ENCODE measurements at places on chromosomes 13 and 19. TPM values are rescaled to one million over a fixed set of nuclear protein-coding genes. Genes with fewer than 3 reads are reported as not detected.

Gene TEX101
- not detected for total RNA-seq

Gene ANKRD24
- 0.16 TPM for total RNA-seq

Gene C1QTNF9
- total RNA-seq: not detected

Gene ATP12A
- total RNA-seq: not detected

Gene ZNF426
- 4.6 TPM for total RNA-seq

Gene CEACAM16
- not detected for total RNA-seq

Gene USHBP1
- not detected for total RNA-seq

Gene P2RY11
- 18.4 TPM for total RNA-seq

Gene SPINT2
- total RNA-seq: 748 TPM

- peak; percentile 86 for DNase-seq
Observed at GRCh38 chr19:50679177-50680125, 30.2 kb downstream of the C19orf81 start.

DNA sequence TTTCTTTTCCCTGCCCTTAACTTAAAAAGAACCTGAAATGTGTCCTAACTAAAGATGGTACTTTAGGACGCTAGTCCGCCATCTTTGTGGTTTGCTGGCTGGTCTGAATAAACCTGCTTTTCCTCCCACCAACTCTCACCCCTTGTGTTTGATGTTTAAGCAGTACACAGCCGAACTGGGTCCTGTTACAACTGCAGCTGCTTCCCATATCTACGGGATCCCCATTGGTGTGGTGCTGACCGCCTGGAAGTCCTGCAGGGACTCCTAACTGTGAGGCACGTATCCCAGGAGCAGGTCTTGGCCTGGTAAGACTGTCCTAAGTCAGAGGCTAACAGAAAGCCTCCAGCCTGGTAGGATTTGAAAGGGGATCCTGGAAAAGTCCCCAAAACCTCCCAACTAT is 40.9 kb upstream of the VSTM2B start:
- no peak for DNase-seq

- no peak for DNase-seq
Observed at GRCh38 chr19:7994928-7995809, 10.3 kb downstream of the ELAVL1 start.

DNA sequence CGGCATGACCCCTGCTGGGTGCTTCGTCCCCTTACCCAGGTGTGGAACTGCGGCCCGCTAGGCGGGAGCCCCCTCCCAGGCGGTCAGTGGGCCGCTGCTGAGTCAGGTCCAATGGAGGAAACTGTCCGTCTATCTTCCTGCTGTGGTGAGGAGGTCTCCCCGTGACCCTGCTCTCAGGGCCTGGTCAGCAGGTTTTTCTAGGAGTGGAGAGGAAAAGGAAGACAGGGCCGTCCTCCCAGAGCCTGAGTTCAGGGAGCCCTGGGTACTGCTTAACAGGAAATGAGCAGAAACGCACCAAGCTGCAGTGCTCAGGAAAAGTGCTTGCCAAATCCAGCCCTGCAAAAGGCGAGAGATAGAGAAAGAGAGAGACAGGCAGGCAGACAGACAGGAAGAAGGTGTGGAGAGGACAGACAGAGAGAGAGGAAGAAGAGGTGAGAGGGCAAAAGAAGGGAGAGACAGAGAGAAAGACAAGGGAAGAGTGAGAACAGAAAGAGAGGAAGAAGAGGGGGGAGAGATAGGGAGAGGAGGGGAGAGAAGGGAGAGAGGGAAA is 10.3 kb downstream of the SH3GL1 start:
- DNase-seq: no peak

DNA sequence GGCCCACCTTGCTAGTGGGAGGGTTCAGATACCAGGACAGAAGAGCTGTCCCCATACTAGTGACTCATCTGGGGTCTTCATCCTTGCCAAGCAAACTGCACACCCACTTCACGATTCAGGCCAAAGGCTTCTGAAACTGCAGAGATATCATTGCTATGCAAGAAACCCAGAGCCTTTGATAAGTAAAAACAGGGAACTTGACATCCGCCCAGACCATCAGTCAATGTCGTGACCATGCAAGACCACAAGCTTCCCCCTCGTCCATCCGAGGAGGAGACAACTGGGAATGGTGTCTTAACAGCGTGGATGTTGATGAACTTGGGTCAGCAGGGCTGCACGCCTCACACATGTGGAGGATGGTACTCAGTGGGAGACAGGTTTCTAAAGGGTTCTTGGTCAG is 58.0 kb downstream of the ABCC4 start:
- no peak for DNase-seq

GRCh38 chr13:102879793-102880499 is 34.1 kb downstream of the ERCC5 start:
- DNase-seq: no peak

- DNase-seq: no peak
Observed at GRCh38 chr19:21052902-21053301, 29.1 kb upstream of the ZNF714 start.

DNA sequence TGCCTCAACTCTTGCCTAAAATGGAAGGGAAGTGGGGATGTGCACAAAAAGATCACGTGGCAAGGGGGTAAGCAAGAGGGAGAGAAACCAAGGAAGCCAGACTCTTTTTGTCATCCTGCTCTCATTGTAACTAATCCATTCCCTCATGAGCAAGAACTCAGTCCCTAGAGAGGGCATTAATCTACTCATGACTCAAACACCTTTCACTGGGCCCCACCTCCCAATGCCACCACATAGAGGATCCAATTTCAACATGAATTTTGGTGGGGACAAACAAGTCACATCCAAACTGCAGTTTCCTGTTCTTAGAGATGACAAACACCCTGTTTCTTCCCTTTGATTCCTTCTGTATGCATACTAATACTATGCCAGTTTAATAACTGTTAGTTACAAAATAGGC is 11.2 kb upstream of the CHST8 start:
- no peak for DNase-seq

DNA sequence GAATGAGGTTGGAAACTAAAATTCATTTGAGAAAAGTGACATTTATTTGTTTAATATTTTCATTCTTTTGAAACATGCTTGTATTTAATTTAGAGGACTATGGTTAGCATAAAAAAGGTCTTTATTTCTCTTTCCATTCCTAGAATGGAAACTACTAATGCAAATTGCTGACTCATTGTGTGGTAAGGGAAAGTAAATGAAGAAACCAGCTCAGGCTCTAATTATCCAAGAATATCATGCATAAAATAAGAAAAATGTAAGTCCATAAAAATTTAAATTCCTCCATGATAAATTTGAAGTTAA is 777.0 kb upstream of the SLITRK1 start:
- no peak for DNase-seq

DNA sequence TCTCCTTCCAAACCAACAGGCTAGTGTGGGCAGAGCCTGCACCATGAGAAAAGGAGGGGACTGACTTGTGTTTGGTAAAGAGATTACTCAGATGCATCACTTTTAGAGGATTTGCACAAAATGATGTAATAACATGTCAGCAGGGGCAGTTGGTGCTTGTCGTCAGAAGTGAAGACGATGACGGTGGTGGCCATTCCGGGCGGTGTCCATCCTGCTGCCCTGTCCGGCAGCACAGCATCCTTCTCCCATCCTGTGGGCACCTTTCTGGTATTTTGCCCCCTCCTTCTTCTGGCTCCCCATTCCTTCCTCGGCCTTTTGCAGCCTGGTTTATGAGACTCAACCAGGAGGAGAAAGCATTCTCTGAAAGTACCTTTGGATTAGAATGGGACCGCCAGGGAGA is 160.1 kb downstream of the TEX29 start:
- no peak for DNase-seq

DNA sequence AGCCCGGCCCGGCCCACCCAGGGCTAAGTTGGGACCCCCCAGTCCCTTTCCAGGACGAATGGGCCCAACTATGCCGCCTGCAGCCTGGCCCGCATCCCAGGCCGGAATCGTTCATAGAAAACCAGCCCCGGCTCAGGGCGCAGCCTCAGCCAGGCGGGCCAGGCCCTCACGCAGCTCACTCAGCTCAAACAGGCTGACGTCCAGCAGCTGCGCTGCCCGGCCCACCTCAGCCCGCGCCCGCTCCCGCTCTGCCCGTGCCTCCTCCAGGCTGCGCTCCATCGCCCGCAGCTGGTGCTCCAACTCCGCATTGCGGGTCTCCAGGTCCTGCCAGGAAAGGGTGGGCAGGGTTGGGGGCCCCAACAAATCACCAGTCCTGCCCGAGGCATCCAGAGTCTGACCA is 9.8 kb downstream of the DDX49 start:
- DNase-seq: no peak

DNA sequence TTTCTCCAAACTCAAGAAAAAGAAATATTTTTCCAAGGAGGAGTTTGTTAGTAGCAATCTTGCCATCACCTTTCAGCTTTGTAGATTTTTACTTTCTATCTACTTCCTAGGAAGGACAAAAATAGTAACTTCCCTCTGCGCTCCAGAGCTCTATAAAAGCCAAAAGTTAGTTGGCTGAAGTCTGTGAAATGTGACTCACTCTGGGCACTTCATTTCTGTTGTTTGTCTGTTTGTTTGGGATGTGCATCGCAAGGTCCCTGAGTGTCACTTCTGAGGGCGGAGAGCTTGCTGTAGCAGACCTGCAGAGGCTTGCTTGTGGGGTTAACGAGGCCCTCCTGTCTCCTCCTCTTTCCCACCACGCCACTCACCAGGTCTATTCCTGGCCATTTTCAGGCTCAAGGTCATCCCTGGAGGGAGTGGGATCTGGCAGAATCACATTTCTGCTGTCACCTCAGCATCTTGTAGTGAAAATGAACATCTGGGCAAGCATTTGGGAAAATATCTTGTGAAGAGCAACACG is 307.6 kb downstream of the GPC6 start:
- DNase-seq: no peak

GRCh38 chr13:27432611-27433210 is 8.3 kb downstream of the GTF3A start:
- no peak for DNase-seq

- no peak for DNase-seq
Observed at GRCh38 chr19:38711726-38712153, 32.5 kb downstream of the CAPN12 start.

- no peak for DNase-seq
Observed at GRCh38 chr13:20414546-20415305, 110.9 kb downstream of the CRYL1 start.

DNA sequence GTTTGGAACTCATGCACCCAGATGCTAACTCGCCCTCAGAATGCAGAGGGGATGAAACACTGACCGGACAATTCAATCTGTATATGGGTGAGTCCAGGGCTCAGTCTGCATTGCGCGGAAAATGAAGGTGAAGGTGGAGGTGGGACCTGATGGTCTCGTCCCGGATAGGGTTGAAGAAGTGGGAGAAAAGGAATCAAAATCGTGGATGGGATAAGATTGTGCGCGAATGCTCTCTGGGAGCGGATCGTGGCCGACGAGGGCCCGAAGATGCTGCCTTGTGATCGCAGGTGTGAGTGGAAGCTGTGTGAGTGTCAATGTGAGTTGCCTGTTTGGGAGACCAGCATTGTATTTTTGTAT is 594 bp upstream of the ZNF850 start:
- no peak for DNase-seq

DNA sequence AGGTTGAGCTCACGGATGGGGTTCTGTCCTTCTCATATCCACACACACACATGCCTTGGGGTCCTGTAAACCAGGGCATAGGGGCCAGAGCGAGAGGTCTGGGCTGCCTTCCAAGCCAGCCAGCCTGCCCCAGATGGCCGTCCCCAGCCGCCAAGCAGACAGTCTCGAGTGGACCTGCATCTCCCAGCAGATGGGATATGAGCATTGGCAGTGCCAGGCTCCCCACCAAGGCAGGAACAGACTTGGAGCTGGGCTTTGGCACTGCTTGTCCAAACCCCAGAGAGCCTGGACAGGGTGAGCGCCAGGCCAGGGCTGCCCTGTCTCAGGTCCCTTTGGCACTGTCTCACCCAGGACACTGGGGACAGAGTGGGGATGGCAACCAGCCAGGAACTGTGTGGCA is 130.4 kb downstream of the DPF1 start:
- no peak for DNase-seq

- DNase-seq: no peak
Observed at GRCh38 chr19:33861950-33862349, 65.3 kb downstream of the KCTD15 start.

GRCh38 chr19:58252102-58252685 is 23.5 kb downstream of the ZNF544 start:
- peak; percentile 49 for DNase-seq

DNA sequence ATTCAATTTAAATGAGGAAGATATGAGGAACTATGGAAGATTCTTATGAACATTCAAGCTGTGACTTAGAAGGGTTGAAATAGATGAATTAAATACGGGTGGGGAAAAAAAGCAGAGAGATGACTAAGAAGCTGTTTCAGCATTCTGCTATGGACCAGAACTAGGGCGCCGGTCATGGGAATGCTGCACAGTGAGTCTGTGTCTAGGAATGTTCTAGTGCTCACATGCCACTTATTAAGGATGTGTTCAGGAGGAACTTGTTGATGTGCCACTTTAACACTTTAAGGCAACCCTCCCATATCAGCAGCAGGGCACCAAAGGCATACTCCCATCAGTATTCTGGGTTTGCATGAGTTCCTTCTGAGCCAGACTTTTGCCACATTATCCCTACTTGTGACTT is 152.1 kb downstream of the POSTN start:
- no peak for DNase-seq

Data from Caco-2 (cell line).